ENCODE measurements at places on chromosomes 3 and 15.
A peak's percentile ranks its signal among the peaks of the same experiment; 100 is the strongest.

- no peak for DNase-seq
These were observed 220.6 kb upstream of the SGO1 start for GRCh38 chr3:20406611-20407011.

- no peak for DNase-seq
These were observed 60.5 kb downstream of the KLF13 start for GRCh38 chr15:31387092-31387478.

GRCh38 chr15:46442901-46443590 lies 808.2 kb downstream of the SQOR start:
- no peak for DNase-seq

GRCh38 chr15:94749811-94750617 lies 518.7 kb downstream of the MCTP2 start:
- DNase-seq, result no peak

DNA sequence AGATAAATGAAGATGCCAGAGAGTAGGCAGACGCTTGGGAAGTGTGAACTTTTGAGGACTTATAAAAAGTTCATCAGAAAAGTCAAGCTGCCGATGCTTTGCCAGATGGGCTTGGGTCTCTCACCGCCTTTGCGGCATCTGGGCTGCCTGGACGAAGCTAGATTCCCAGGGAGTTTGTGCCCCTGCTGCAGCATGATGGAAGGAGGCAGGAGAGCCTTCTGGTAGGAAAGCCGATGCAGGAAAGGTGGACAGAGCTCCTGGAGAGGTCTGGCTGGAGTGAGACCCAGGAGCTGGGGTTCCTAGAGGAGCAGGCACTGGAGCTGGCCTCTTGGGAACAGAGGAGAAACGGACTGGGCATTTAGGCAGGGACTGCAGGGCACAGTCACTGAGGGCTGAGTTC lies 51.9 kb upstream of the ATP2B2 start:
- no peak for DNase-seq

DNA sequence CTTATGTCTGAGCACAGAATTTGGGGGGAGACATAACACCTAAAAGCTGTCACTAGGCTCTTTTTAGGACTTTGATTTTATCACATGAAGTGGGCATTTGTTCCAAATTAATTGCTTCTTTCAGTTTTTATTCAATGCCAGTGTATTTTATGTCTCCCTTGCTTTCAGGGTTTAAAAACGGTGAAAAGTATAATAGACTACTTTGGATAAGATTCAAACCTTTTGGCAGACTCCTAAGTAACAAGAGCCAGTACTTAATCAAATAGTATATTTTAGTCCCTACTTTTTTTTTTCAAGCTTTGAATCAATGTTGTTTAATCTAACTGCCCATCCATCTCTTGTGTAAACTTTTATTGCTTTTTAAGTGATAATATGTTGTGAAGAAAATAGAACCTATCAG lies 847.2 kb upstream of the DPPA4 start:
- no peak for DNase-seq

DNA sequence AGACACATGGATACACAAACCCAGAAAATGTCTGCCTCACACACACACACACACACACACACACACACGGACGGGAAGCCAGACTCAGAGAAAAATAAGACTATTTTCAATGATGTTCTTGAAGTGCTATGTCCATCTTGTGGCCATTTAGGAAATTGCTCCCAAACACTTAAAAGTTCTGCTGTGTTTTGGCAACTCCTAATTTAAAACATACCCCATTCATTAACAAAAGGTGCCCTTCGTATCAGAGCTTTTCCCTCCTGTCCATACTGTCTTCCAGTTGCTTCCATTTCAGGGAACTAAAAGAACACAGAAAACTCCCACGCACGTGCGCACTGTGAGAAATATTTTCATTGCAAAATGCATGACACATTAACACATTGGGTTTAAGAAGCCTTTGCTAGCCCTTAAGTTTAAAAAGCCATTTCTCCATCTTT lies 44.6 kb downstream of the SLC12A1 start:
- DNase-seq, result no peak

- no peak for DNase-seq
These were observed 42.9 kb downstream of the UACA start for GRCh38 chr15:70720228-70721016.

GRCh38 chr3:18712713-18713576 lies 287.8 kb upstream of the SATB1 start:
- DNase-seq, result no peak

DNA sequence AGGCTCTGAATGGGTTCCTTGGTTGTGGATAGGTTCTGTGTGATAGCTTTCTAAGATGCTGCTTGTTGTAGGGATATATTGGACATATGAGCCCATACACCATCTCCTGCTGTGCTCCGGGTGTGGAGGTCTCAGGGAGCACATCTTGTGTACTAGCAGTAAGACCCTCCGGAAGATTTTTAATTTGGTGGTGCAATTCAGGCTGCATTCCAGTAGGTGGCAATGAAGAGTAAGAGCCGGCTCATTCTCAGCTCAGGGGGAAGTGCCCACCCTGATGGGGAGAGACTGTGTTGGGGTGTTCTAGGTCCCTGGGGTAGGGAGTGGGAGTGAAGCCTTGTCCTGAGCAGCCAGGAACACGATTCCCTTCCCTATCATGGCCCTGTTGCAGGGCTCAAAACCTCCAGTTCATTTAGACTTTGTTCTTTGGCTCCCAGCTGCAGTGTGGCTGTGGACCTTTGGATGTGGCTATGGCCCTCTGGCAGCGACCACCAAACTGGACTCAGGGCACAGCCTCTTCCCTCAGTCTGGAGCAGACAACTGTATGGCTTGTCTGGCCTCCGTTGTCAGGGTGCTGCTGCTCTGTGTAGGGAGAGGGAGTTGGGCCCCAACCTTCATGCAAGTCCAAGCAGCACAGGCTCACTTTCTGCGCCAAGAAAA lies 104.7 kb downstream of the UNC13C start:
- DNase-seq, result no peak

DNA sequence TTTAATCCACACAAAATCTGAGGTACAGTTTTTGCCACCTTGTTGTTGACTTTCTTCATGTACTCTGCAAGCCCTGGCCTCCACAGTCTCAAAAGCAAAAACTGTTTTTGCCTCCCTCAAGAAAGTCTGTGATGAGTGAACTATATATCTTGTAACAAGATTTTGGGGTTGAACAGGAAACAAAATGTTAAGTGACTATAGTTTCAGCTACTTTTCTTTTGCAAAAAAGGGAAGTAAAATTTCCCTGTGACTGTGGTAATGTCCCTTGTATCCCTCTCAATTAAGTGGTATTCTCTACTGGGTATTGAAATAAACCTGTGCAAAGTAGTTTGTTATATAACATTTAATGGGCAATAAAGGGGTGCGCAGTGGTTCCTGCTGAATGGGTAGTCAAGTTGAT lies 21.3 kb upstream of the SCAANT1 start:
- DNase-seq, result no peak

DNA sequence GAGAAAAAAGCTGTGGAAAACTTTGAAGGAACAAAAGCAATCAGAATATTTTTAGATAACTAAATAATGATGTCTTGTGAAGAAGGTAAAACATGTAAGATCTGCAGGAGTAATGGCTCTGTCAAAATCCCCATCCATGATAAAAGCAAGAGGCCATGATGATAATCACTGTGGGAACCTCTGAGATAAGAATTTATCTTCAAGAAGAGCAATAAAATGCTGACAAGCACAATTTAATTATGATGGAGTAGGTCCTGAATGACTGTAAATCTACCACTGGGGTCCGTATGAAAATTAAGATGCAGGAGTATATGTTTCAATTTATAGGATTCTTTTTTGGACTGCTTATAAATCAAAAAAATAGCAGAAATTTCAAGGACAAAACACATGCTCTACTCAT lies 68.3 kb upstream of the CHMP2B start:
- DNase-seq, result no peak

DNA sequence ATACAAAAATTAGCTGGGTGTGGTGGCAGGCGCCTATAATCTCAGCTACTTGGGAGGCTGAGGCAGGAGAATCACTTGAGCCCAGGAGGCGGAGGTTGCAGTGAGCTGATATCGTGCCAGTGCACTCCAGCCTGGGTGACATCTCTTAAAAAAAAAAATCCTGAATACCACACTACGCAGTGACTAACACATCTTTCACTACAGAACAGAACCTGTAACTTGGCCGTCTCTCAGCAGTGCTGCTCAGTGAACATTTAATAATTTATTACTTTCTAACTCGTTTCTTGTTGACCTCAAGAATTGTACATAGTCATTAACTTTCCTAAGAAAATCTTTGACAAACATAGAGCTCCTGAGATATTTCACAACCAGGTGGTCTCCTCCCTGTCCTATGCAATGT lies 3.8 kb downstream of the GREM1 start:
- no peak for DNase-seq

- DNase-seq, result no peak
These were observed 72.8 kb downstream of the CD200R1L start for GRCh38 chr3:112773864-112774263.

- DNase-seq, result no peak
These were observed 73.5 kb upstream of the PPIB start for GRCh38 chr15:64236156-64236894.

- DNase-seq, result no peak
These were observed 134.8 kb downstream of the ASB7 start for GRCh38 chr15:100737214-100737613.

GRCh38 chr3:9930804-9931418 lies 2.7 kb upstream of the CRELD1 start:
- no peak for DNase-seq

DNA sequence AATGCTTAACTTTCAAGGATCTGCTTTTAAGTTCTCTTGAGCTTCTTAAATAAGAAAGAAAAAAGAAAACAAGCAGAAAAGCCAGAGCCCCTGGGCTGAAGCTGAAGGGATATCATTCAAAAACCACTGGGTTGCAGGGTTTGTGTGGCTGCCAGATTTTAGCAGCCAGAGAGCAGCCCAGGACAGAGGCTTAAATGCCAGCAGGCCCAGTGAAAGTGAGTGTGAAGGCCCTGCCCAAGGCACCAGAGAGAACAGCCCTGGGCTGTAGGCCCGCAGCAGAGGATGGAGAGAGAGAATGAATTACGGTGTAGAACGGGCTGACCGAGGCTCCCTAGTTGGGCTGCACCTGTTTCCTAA lies 106.3 kb upstream of the BOC start:
- peak; percentile 15 for DNase-seq

Measured in amygdala (tissue), 56 donors.